Stimulated activated CD8-positive, alpha-beta memory T cell treated with anti-CD3 and anti-CD28 coated beads, Interleukin-15, amount 100 ng/mL, for 24 hours (primary cell): ENCODE measurements at places on chromosomes 13 and 19.

DNA sequence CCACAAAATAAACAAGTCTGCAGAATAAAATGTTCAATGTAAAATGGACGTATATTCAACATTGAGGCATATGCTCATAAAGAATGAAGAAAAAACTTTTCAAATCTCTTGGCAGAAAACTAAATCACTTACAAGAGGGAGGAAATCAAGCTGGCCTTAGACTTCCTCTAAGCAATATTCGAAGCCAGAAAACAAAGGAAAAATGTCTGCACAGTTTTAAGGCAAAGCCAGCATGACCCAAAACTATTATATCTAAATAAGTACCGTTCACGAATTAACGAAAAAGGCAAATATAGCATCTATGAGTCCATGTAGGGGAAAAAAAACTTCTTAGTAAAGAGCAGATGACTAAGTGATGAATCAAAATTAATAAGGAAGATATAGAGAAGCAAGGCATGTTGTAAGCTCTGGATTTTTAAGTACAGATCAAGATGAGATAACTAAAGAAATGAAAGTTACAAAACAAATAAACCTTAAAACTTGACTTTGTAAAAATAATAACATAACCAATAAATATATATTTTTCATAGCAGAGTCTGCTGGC is 101.3 kb downstream of the KCNRG start:
- no peak for DNase-seq

DNA sequence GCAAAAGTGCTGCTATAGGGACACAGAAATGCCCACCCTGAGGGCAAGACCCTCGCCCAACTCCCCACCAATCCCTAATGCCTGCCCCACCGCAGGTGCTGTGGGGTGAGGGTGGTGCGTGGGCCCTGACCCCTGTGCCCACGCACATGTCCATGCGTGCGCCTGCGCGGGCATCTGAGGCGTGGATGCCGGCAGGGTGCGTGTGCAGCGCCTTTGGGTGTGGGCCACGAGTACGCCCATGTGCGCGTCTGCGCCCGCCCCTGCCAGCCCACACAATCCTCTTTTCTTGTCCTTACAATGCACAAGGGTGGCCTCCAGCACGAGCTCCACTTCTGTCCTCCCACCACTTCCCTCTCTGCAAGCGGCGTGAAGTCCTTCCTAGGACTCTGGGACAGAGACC is 14.3 kb downstream of the FUT6 start:
- DNase-seq, result no peak

GRCh38 chr19:35986664-35987570 is 8.1 kb upstream of the SDHAF1 start:
- no peak for DNase-seq

DNA sequence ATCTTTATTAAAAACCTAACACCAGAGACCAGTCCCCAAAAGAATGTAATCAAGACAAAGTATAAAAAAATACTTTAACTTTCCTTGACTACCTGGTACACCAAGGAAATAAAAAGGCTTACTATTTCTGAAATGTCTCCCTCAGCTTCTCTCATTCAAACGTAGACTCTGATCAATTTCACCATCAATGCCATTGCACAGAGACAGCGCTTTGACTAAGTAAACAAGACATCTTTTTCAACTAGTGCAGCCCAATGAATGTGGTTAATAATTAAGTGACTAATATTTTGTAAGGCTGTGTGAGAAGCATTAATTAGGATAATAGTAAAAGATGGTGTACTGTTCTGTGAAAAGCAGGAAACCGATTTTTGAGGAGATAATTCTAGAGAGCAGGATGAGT is 7.3 kb upstream of the RAP2A start:
- no peak for DNase-seq

GRCh38 chr13:61935710-61936109 is 520.1 kb upstream of the PCDH20 start:
- no peak for DNase-seq

DNA sequence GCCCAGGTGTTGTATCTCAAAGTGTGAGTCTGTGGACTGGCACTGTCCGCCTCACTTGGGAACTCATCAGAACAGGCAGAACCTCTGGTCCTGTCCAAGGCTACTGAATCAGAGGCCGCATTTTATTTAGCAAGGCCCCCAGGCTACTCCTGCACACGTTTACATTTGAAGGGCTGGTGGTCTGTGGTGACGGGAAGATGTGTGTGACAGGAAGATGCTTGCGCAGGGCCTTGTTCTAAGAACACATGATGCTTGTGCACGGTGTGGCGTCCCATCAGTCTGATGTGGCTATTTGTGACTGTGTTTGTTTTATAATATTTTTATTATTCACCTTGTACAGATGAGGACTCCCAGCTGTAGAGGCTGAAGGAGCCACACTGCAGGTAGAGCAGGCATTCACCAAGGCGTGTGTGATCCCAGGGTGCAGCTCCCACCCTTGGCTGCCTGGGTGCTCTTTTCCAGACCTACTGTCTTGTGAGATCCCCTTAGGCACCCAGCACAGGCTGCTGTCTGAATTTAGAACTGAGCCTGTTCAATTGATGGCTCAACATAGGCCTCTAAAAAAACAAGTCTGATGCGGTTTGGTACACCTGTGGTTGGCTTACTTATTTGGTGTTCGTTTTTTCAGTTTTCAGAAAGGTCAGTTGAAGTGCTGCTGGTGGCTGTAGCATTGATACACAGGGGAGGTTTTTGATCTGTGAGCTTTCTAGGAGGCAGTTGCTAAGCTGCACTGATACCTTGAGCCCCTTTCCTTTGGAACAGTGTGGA is 3.1 kb downstream of the SLC25A15 start:
- DNase-seq, result no peak
